Brain microvascular endothelial cell (primary cell): ENCODE measurements at places on chromosomes 2 and 18.

DNA sequence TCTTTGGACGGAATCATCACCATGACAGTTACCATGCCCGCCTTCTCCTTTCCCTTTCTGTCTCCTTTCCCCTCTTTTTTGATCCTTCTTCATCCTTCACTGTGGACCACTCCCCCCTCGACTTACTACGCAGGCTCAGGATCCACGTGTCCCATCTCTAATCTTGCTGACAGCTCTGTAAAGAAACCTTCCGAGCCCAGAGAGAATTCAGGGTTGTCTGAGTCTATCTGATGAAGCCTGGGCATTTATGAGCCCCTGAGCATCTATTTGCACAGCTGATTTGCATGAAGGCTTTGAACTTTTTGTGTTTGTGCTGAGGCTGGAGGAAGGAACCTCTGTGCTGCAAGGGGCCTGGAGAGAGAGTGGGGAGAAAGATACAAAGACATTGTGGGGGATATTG, 50.7 kb downstream of the CIB4 start:
- DNase-seq: no peak

- DNase-seq: no peak
Measured at GRCh38 chr2:167572883-167573619, 674.3 kb downstream of the STK39 start.

DNA sequence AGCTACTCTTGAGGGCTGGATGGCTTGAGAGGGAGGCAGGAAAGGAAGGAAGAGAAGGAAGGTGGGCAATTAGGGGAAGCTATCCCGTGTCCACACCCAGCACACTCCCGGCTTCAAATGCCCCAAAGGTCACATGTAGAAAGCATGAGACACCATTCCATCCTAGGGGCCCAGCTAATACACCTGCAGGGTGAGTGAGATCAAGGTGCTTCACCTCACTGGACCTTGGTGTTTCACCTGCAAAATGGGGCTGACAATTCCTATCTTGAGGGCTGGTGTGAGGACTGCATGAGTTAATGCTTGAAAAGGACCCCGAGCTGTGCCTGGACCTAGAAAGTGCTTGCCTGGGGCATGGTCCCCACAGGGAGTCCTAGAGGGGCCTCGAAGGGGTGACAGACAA, 50.8 kb upstream of the SMAD7 start:
- DNase-seq: no peak

DNA sequence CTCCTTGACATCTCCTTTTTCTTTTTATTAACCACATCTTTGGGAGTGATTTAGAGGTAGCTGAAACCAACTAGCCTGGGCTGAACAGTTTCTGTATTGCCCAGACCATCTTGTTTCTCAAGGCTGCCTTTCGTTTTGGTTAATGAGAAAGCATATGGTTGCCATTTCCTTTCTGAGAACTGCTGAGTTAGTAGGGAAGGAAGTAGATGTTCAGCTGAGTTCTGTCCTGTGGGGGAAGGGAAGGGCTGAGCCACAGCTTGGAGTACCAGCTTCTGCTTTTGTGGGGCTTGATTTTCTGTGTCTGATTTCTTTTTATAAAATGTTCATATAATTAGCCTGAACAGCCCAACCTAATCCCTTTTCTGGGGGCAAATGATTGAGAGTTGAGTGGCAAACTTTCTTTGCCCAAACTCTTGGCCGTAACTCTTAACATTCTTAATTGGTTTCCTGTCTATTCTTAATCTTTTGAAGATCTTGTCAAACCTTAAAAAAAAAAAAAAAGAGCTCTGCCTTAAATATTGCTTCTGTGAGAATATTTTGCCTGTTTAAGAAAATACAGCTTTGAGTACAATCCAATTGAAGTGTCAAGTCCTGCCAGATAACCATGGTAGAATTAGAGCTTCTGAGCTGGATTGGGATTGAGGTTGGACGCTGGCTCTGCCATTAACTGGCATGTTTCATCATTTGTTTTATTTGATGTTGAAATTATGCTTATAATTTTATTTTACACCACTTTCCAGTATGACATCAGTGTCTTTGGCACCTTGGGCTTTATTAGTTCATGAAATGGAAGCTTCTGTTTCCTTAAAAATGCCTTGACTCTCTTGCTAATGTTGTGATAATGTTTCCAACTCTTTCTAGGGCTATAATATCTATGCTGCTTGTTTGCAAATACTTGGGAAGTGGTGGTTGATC, 1.9 kb upstream of the NABP1 start:
- DNase-seq: no peak

- no peak for DNase-seq
Measured at GRCh38 chr2:8841932-8842331, 4.5 kb upstream of the KIDINS220 start.

DNA sequence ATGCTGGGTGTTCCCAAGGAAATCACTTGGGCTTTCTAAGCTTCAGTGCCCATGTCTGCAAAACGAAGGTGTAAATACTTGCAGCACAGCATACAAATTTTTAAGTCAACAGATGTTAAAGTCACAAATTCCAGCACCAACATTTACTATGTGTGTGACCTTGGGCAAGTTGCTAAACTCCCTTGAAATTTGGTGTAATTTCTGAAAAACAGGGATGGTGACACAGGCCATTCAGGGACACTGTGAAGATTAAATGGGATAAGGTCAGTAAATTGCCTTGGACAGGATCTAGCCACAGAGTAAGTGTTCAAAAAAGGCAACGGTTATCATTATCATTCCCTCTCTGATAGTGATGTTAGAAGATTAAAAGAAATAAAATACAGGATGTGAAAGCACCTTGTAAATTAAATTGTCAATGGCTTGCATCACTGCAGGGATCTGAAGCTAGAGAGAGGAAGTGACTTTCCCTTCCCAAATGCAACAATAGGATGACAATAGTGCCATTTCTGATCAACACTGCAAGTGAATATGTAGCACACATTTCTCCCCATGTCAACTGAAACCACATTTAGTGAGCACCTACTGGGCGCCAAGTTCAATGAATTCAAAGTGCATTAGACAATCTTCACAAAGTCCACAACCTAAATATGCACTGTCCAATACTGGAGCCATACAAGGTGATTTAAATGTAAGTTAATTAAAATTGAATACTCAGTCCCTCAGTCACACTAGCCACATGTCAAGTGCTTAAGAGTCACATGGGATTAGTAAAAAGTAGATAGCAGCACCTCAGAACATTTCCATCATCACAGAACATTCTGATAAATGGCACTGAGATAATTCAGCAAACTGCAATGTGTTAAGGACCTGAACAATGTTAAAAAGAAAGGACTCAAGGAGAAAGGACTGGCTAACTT, 81.2 kb downstream of the STK39 start:
- no peak for DNase-seq

GRCh38 chr2:199861132-199861774, 10.3 kb upstream of the FTCDNL1 start:
- no peak for DNase-seq

DNA sequence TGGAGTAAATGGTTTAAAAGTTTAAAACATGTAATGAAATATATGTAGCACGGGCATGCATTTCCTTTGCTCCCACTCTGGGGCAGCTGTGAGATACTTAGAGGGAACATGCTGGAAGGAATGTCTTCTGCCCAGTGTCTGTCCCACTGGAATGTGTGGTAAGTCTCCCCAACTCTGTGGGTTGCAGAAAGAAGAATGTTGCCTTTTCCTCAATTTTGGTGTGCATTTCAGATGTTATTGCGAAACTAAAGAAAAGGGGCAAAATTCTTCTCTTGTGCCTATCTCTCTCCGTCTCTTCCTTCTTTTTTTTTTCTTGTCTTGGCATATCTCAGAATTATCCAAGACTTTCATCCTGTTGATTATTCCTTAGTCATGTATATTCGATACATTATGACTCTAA, 201.1 kb downstream of the SH3RF3 start:
- DNase-seq: peak; percentile 14

DNA sequence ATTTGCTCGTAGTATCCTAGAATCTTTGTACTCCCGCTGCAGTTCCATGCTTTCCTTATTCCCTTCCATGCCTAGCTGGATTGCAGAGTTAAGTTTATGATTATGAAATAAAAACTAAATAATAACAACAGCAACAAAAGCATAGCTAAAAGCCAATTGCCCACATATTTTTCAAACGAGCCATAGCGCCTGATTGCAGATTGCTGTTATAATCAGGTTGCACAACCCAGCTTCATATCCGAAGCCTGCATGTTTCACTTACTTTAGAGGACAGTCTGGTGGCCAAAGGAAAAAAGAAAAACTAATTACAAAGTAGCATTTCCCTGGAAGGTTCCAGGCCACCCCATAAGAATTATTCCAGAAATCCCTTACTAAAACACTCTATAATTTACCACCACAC, 31.9 kb upstream of the PNO1 start:
- DNase-seq: no peak

GRCh38 chr2:74374509-74375205, 5.5 kb downstream of the DCTN1 start:
- DNase-seq: peak; percentile 63

DNA sequence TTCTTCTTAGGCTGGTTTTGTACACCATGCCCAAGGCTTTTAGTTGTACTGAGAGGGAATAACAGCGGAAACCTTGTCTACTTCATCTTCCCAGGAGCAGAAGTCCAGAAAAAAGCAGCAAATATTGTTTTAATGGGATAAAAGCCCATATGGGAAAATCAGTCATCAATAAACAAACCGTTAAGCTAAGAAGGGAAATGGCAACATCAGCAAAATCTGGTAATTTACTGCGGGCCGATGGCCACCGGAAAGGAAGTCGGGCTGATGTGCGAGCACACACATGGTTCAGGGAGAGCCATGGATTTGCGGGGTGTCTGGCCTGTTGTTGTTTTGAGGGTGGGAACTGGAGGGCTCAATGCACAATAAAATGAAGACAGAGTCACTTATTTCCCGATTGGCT, 300.7 kb upstream of the RAB6C start:
- no peak for DNase-seq

- peak; percentile 76 for DNase-seq
Measured at GRCh38 chr2:151306621-151307020, 17.2 kb upstream of the NMI start.

GRCh38 chr2:163771596-163771995, 35.8 kb upstream of the FIGN start:
- DNase-seq: no peak

- DNase-seq: no peak
Measured at GRCh38 chr2:232927793-232928550, 57.9 kb downstream of the SNORC start.

- DNase-seq: peak; percentile 46
Measured at GRCh38 chr2:10434886-10435819, 13.0 kb downstream of the ODC1 start.

DNA sequence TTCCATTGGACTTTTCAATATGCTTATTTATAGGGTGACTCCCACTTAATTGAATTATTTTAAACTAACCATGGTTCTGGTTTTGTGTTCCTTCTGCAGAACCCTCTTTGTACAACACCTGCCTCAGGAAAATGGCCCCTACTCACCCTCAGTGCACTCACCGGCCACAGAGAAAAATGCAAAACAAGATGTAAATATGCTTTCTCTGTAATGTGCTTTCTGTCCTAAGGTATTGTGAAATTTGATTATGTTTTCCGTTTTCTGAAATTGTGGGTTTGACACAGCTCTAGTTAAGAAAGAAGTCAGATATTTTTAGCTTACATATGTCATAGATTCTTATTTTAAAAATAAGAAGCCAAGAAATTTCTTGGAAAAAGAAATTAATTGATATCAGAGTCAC, 357.7 kb upstream of the SMIM21 start:
- no peak for DNase-seq

DNA sequence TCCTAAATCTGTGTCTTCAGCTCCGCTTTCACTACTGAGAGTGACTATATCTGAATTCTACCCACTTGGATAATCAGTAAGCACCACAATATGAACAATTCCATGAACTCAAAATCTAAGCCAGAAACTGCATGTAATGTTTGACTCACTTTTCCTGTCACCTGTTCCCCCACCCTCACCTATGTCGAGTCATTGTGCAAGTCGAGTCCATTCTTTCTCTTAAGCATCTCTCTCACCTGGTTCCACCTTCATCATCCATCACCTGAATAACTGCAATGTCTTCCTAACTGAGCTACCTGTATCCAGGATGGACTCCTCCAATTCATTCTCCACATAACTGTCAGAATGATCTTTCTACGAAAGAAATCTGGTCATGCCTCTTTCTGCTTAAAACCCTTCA, 58.2 kb downstream of the PPP1R1C start:
- DNase-seq: no peak

DNA sequence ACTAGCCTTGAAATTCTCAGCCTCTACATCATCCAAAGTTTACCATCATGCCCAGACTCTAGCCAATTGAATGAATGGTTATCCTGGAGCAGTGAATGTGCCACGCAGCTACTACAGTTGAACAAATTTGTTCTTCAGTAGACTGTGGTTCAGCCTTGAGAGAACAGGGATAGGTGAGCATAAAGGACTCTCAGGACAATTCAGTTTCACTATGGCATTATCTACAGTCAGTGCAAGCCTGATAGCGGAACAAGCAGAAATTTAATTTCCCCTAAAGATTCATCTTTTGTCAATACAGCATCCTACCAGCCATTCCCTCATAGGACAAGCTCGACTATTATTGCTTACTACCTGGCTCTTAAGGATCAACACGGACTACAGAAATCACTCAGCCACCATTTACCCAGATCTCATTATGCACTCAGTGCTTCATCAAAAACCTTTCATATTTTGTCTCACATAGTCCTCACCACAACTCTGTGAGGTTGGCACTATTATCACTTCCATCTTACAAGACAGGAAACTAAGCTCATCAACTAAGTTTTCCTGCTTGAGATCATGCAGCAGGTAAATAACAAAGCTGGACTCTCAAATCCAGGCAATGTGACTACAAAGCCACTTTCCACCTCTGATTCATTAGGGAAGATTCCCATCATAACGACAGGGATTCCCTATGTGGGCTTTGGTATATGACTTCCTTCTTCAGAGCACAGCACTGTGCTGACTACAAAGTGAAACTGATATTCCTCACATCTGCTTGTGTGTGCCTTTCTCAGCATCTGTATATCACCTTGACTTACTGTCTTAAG, 181.5 kb upstream of the ACVR2A start:
- DNase-seq: no peak

- no peak for DNase-seq
Measured at GRCh38 chr2:19207452-19207851, 151.0 kb downstream of the OSR1 start.
